KG1 (cell line): ENCODE measurements at places on chromosomes 12 and 14.

GRCh38 chr14:89915114-89915878 is 39.2 kb downstream of the EFCAB11 start:
- DNase-seq = peak; percentile 67

DNA sequence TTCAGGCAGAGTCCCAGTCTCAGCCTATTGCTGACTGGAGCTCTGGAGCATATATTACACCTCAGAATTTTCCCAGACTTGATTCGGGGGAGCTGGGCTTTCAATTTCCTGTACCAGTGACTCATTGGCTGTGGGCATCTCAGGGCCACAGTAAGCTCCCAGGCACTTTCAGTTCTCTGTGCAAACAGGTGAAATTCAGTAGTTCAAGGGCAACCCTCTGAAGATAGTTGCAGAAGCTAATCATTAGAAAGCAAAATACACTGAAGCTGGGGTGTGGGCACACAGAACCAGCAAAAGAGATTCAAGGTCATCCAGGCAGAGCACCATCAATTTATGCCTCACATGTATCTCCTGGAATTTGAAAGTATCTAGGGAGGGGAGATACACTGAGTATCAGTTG is 8.1 kb upstream of the NIN start:
- DNase-seq = no peak

DNA sequence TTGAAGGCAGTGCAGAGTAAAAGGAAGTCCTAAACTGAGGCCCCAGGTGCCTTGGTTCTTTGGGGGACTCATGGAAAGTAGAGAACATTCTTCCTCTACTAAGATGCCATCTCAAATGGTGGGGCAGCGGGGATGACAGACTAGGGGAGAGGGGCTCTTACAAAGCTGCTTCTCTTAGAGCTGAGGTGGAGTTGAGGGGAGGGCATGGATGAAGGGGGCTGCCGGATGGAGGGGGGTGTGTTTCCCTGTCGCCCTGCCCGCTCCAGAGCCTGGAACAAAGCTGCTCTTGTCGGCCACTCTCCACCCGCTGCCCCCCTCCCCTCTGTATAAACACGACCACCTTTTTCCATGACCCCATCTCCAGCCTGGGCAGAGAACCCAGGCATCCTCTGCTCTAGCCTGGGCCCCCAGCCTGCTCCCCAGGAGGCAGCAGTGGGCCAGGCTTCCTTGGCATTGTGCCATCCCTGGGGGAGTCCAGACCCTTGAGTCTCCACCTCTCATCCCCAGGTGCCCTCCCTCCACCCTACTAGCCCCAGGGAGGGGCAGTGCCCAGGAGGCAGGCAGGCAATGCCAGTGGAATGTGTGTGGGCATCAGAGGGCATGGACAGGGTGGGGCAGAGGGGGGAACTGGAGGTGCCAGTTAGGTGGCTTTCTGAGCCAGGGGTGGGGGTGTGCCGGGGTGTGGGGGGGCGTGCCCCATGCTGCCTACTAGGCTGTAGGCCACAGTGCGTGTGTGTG is 1.7 kb downstream of the RARG start:
- no peak for DNase-seq

GRCh38 chr14:61653507-61653906 is 41.8 kb upstream of the HIF1A start:
- DNase-seq = no peak

DNA sequence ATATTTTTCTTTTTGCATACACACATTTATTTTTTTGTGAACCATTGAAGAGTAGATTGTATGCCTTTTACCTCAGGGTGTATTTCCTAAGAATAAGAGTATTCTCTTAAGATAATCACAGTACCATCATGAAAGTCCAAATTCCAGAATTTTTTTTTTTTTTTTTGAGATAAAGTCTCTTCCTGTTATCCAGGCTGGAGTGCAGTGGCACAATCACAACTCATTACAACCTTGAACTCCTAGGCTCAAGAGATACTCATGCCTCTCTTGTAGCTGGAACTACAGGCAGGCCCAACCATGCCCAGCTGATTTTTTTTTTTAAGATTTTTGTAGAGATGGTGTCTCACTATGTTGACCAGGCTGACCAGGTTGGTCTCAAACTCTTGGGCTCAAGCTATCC is 10.9 kb downstream of the FRS2 start:
- DNase-seq = no peak

GRCh38 chr12:105107171-105107493 is 399 bp upstream of the WASHC4 start:
- DNase-seq = no peak
